ENCODE measurements at places on chromosomes 2 and 18.

GRCh38 chr2:30022444-30023071 is 101.2 kb upstream of the ALK start:
- no peak for DNase-seq

DNA sequence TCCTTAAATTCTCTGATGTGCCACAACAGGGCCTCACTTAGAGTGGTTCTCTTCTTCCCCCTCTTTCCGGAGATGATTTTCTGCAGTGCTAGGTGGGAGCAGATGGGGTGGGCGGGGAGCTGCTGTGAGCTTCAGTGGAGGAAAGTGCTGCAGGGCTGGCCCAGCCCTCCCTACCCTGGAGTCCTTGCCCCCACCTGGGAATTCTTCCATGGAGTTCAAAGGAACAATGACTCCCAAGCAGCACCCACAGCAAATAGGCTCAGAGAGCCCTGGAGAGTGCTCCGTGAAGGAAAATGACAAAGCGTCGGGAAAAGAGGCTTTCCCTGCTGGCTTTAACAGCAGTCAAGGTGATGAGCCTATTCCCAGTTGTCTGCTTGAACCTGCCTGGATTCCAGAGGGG is 28.8 kb downstream of the LOXHD1 start:
- no peak for DNase-seq

DNA sequence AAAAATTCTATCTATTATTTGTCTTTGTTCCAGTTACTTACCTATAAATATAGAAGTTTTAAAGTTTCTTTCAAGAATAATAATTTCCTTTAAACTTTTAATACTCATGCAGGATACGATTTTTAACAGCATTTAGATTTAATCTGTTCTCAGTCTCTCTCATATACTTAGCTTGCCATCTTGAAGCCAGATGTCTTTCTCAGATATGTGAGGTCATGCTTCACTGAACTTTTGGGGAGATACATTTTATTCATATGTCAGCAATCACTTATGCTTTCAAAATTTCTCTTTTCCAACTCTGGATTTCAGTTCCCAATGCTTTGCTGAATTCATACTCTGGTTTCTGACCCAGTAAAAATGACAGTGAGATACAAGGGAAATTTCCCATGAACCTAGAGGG is 66.5 kb upstream of the CCDC178 start:
- no peak for DNase-seq

DNA sequence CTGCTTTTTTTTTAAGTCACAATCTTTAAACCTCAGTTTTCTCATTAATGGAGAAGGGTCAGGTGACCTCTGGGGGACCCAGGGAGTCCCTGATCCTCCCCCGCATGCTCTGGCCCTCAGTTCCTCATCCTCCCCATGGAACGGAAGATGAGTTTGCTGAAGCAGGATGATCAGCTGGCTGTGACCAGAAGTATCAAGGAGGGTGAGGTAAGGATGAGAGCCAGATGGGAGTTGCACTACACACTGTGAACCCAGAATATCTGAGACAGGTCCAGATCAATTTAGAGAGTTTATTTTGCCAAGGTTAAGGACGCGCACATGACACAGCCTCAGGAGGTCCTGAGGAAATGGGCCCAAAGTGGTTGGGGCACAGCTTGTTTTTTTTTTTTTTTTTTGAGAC is 3.8 kb downstream of the CATIP start:
- DNase-seq = no peak

DNA sequence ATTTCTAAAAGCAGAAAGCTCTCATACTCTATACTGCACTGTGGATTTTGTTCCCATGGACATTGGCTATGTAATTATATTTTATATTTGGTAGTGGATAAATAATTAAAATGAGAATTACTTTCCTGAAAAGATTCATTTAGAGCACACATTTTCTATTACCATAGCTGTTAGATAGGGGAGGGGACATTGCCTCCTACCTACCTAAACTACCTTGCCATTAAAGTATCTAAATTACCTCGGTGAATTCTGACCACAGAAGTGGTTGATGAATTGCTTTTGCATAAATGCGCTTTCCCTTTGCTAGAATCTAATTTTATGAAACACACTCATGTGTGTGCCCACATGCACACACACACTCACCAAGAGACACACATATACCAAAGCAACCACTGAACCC is 329.1 kb downstream of the MTX2 start:
- no peak for DNase-seq

DNA sequence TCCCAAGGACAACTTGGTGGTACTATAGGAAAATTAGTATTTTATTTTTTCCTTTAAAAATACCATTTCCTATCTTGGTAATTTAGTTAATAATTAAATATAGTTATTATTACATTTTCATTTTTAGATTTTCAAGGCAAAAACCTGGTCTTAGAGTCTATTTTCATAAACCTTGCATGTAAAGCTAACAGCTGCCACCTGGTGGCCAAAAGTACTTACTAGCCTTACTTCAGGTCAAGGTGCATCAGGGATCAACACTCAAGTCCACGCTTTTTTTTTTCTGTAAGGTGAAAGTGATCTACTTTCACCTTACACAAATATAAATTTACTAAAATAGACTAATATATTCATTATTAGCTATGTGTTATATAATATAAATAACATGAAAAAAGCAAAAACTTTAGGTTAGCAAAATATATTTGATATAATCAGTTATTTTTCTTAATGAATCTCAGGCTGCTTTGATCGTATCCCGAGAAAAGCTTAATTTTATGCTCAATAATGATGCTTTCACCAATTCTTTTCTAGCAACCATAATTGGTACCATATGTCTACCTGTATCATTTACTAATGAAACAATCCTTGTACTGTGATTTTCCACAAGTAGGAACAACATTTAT is 62.5 kb downstream of the RELCH start:
- DNase-seq = peak; percentile 77

DNA sequence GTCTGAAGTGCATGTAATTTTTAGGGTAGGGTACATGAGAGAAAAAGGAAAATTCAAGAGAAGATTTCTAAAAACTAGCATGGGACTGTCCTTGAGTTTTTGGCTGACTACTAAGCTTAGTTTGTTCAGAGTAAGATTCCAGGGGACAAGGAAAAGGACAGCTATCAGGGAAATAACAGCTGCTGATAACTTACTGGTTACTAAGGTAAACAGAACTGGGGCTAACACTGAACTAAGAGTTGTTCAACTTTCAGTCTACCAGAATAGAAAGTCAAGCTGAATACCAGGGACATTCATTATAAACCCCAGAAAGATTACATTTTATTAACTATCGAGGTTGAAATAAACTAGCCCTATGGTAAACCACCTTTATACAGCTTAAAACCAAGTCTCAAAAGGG is 261.8 kb upstream of the CYRIA start:
- no peak for DNase-seq

GRCh38 chr2:43020990-43021669 is 205.3 kb downstream of the ZFP36L2 start:
- DNase-seq = no peak

- no peak for DNase-seq
Measured at GRCh38 chr2:121288454-121289231, 3.6 kb upstream of the TFCP2L1 start.
